AG20443 (cell line): ENCODE measurements at places on chromosomes 2 and 18.
A peak's percentile ranks its signal among the peaks of the same experiment; 100 is the strongest.

DNA sequence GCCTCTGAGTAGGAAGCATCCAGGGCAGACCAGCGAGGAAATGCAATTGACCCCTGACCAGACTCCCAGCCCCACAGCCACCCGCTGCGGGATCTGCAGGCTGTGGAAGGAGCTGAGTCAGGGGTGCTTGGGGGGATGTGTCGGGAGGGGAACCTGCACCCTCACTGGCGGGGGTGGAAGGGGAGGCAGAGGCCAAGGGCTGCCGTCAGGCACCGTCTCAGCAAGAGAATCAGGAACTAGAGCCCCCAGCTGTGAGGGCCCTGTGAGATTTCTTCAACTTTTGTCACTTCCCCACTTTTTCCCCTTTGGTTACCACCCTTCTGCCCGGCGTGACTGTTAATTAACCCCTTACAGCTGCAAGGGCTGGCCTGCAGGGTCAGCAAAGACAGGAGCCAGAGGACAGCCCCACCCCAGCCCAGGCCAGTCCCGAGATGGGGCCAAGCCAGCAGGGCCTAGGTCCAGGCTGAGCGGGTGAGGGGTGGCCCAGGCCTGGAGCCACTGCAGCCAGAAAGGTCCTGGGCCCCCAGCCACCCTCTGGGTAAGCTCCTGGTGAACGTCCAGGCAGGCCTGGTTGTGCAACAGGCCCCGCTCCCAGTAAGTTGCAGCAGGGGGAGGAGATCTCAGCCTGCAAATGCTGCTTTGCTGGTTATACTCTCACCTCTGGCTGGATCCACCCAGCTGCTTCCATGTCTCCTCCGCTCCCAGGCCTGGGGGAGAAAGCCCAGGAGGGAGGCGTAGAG, 147.0 kb upstream of the ID2 start:
- DNase-seq = peak; percentile 87

DNA sequence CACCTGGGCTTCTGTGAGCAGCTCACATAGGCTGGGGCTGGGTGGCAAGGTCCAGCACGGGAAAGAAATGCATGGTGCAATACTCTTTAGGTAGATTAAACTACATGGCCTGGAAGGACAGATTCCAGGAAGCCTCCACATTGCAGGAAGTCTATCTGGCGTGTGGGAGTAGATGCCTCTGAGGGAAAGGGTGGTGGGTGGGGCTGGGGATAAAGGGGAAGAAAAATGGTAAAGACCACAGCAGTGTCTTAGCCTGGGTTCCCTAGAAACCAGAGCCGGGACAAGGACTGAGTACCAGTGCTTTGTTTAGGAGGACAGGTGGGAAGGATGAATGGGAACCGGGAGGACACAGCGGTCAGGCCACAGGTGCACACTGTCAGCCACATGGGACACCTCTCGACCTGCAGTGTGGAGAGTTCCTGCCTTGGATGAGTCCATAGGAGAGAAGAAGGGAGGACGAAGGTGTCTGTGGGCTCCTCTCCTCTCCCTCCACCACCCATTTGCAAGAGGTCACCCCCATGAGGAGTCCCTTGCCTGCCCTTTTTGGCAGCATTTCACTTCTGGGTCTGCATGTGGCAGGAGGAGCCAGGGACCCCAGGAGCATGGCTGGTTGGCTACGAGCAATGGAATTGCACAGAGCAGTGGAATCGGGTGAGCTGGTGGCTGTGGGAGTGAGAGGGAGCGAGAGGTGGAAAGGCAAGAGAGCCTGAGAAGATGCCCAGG, 91.5 kb upstream of the HS6ST1 start:
- DNase-seq = no peak

DNA sequence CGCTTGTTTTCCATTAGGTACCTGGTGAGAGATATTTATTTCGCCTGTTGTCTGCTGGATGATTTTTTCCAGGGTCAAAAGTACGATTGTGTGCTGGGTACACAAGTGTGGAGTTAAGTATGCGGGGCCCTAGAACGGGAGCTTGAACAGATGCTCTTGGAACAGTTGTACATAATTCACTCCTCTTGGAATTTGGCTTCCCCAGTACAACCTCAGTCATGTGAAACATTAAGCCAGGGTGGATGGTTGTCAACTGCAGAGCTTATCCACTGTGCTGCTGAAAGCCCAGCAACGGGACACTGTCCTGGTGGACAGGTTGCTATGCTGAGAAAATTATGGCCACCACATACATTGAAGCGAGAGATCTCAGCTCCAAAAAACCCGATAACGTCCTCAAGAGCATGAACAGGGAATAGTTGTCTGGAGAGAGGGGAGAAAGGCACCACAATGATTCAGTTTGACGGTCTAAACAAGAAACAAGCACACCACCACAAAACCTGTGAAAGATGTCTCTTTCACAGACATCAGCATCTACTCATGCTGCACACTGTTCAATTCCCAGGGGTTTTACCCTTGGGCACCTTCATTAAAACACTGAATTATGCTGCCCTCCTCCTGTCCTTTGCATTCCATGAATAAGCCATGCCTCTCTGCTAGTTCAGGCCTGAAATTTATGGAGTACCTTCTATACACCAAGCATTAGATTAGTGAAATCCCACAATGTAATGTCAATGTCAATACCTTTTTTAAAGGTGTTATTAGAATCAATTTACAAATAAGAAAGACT, 176.8 kb upstream of the TRIB2 start:
- DNase-seq = no peak

- no peak for DNase-seq
These were observed 140.1 kb downstream of the NR4A2 start for GRCh38 chr2:156192468-156192867.

DNA sequence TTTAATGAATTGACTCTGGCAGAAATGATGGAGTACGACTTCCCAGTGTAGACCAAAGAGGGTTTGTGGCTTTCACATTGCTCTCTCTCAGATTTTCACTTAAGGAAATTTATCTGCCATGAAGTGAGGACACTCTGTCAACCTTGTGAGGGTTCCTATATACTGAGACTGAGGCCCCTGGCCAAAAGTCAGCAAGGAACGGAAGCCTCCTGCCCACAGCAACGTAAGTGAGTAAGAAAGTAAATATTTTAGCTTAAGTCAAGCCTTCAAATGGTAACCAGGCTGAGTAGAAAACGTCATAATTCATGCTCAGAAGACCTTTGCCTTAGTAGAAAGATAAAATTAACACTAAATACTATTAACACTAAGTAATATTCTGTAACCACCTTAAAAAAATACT, 1080.5 kb upstream of the ACVR2A start:
- DNase-seq = no peak

DNA sequence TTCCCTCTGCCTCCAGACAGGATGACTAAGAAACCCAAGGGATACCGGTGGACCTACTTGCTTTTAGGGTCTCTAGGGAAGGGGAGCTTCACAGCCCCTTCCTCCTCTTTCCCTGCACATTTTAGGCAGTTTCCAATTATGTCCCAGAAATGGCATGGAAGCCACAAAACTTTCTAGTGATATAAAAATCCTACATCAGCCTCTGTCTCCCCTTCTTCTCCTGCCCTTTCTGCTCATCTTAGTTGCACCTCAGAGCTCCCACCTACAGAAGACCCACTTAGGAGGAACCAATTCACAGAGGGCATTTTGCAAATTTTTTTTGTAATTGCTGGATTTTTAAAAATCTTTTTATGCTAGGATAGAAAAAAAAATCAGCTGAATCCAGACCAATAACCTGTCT, 263.1 kb downstream of the TNS1 start:
- DNase-seq = no peak

DNA sequence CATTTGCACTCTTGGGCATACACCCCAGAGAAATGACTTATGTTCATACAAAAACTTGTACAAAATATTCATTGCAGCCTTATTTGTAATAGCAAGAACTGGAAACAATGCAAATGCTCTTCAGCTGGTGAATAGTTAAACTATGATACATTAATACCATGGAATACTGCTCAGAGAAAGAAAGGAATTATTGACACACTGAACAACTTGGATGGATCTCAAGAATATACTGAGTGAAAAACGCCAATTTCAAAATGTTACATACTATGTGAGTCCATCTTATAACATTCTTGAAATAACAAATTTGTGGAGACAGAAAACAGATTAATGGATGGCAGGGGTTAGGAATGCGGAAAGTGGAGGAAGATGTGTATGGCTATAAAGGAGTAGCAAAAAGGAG, 17.2 kb downstream of the LNPK start:
- DNase-seq = no peak

- DNase-seq = no peak
These were observed 16.7 kb downstream of the RAMP1 start for GRCh38 chr2:237876061-237876526.

GRCh38 chr2:220227266-220227920, 600.0 kb downstream of the SLC4A3 start:
- DNase-seq = peak; percentile 47

DNA sequence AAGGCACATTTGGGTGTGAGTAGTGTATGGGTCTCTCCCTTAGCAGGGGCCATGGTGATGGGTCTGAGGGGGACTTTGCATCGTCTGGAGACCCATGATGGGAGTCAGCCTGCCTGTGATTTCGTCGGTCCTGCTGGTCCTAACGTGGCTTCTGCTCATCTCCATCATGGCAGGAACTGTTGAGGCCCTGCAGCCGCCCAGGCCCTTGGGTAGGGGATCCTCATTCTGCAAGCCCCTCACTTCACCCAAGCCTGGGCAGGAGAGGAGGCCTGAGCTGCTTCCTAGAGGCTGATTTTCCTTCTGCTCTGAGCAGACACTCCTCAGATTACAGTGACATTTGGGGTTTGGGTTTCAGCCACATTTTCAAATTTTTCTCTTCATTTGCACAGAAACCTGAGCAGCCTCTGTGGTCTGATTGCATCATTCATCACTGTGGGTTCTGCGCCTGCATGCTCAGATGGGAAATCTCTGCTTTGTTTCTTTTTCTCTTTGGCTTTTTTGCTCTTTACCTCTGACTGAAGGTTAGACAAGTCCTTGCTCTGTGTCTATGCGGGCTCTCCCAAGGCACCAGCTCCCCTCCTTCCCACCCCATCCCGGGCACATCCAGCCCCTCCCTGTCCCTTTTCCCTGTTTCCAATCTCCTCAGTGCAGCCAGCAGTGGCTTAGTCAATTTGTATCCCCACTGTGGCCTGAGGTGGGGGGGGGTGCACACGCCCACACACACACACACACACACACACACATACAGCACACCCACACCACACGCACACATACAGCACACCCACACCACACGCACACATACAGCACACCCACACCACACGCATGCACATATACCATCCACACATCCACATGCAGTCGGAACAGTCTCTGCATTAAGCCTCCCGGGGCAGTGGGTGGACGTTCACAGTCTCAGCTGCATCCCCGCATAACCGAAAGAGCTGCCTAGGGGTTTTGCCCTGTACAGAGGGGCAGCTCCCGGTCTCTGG, 305.4 kb upstream of the HS6ST1 start:
- peak; percentile 93 for DNase-seq

DNA sequence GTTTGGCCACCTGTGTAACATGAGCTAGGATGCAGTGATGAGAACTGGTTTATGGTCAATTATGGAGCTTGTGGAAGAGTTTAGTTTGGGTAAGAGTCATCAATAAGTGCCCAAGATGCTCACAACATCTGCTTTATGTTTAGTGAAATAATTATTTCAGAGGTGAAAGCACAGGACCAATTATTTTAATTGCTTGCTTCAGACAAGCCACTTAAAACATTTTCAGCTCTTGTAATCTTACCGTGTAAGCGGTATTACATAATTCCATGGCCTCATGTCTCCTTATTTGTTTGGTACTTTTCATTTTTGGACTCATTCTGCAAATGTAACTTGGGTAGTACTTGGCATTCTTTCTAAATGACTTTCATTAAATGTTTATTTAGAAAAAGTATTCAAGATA, 5.4 kb downstream of the B3GNT2 start:
- DNase-seq = no peak

DNA sequence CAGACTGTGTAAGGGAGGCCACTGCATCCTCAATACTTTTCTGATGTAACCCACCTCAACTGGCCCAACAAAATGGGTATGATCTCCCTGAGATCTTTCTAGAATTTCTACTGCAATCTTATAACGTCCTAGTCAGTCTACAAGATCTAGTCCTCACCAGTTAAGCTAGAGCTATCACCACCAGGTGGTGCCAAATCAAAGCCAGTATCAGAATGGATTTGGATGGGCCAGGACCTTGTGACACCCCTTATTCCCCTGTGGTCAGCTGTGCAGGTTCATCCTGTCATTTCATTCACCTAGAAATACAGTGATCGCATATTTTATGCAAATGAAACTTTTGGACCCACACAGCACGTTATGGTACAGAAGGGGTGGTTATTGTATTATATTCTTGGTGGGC, 90.3 kb downstream of the OLA1 start:
- DNase-seq = peak; percentile 23

DNA sequence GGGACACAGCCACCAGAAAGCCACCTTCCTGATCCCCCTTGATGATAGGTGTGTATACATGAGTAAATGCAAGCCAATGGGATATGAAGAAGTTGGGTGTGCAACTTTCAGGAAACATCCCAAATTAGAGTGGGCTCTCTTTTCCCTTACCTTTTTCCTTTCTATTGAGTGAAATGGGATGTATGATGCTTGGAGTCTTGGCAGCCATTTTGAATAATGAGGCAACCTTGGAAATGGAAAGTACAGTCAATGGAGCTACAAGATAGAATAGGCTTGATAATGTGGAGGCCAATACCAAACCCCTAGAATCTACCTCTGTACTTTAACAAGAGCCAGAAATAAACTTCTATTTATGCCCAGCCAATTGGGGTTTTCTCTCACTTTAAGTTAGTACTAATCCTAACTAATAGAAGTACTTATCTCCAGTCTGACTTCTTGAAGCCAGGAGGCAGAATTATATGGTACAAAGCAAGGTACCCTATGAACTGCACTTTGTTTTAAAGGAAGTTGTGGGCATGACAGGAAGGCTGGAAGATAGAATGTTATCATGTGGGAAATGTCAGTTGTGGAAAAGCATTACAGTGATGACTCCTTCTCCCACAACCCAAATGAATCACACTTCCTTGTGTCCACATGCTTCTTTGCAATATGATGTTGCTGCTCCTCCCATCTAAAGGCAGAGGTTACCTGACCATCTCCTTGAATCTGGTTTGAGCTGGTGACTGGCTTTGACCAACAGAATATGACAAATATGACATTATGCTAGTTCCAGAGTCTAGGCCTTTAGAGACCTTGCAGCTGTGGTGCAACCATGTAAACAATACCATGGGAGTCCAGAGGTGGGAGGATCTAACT, 12.9 kb upstream of the NABP1 start:
- peak; percentile 18 for DNase-seq

GRCh38 chr2:23712756-23713151, 214.2 kb downstream of the ATAD2B start:
- DNase-seq = no peak

DNA sequence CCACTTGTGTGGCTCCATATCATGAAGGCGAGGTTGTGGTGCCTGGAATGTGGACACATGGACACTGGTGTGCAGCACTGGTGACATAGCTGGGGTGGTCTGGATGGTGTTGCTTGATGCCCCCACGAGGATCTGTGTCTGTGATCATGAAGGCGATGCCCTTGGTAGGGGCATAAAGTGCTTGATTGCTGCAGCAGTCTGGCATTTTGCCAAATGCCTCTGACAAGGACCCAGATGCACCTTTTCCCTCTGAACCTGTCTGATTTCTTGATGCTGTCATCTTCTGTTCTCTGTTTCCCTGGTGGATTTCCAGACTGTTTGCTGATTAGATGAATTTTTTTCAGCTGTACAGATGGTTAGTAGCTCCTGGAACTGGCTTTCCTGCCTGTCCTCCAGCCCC, 752.0 kb upstream of the HS6ST1 start:
- no peak for DNase-seq
